NCI-H748 treated with DMSO at 0.1 percent for 48 hours (cell line): ENCODE measurements at places on chromosomes 16 and 17.

DNA sequence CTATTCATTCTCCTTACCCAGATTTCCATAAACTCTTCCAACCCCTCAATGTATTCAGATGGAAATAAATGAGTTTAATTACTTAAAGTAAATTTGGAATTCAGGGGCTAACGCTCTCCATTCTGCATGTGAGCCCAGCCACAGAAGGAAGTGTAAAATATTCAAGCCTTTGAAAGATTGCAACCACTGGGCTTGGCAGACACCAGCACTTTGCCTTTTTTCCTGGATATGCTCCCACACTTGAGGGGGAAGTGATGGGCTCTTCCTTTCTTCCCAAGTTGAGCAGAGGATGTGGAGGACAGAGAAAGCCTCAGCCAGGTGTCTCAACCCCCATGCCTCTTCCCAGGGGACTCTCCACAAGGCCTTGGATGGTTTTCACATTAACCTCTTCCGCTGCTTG is 825.1 kb upstream of the EEF2KMT start:
- DNase-seq: no peak

GRCh38 chr17:1498869-1499268 is 6.4 kb upstream of the MYO1C start:
- no peak for DNase-seq

DNA sequence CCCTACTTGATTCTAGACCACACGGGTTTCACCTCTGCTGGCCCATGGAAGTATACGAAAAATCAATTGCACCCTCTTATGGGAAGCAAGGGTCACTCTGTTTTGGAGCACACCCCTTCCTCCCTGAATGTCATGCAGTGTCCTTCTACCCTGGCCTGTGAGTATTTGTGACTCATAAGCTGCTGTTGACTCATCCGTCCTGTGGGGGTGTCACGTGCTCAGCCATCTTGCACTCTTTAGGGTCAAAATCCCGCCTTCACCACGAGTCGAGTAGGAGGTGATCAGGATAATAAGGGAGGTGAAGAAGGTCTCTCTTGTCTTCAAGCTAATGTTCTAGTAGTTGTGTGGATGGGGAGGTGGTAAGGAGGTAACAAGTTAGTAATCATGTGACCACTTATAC is 341.0 kb upstream of the EEF2KMT start:
- DNase-seq: no peak

DNA sequence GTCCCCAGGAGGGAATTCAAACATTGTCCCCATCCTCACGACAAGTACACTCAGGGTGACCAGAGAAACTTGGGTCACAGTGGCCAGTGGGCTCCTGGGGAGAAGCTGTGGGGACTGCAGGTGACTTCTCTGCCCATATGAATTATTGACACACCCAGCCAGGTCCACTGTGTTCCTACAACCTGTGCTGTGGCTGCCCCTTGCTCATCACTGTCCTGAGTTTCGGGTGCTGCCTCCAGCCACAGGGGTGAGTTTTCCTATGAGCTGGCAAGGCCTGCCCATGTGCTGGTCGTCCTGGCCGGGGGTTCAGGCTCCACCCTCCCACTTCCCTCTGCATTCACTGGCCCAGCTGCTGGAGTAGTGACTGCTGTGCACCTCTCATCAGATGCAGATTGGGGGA is 59.0 kb upstream of the RBFOX3 start:
- no peak for DNase-seq

DNA sequence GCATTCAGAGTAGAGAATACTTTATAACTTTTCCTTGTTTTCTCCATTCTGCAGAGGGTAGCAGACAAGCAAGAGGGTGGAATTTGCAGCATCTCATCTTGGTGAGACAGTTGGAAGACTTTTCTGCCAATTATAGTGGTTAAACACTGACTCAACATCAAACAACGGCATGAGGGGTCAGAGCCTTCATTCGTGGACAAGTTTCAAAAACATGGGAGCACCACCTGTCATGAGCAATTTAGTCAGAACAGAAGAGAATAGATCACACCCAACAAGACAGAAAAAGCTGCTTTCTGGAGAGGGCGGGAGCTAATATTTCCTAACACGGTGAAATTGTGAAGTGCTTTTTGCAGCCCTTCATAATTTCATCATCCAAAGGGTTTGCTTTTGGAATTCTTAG is 17.9 kb upstream of the ZNF652 start:
- DNase-seq: no peak

DNA sequence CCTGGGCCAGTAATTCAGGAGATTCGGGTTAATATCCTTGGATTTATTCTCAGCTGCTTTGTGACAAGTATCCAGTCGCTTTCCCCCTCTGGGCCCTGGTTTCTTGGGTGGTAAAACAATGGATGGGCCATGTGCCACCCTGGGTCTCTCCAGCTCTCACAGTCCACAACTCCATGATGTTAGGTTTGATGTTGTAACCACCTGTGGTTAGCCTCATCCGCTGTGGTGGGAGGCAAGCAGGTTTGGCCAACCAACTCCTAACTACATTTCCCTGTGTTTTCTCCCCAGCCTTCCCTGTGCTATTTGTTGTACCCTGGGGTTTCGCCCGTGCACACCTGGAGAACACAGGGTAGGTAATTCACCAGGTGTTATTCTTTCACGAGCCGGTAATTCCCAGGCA is 35.1 kb downstream of the GLP2R start:
- DNase-seq: no peak

GRCh38 chr17:78089576-78090281 is 38.8 kb downstream of the TMC6 start:
- no peak for DNase-seq

DNA sequence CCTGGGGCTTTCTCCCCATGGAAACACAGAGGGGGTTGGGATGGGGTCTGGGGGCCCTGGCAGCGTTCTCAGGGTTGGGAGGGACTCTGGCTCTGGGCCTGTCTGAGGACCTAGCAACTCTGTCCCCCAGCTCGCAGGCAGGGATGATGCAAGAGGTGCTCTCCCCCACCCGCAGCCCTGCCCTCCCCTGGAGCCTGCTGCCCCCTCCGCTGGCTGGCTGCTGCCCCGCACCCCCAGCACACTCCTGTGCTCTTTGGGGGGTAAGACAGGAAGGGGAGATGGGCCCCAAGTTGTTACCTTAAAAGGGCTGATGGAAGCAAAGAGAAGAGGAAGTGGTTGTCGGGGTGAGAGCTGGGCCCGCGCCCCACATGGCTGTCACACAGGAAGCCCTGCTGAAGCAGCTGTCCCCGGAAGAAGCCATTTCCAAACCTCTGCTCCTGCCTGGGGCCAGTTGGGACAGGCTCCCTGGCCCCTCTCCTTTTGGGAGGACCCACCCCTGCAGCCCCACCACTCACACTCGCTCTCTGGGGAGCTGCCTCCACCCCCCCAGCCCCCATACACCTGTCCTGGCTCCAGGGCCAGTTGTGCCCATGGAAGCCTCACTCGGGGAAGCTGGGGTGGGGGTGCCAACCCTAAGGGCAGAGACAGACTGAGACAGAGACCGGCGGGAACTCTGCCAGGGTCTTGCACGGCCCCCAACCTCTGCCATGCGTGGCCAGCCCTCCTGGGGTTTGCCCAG is 2.5 kb downstream of the CORO1A start:
- no peak for DNase-seq

GRCh38 chr16:30619638-30620037 is 9.4 kb upstream of the ZNF689 start:
- no peak for DNase-seq

DNA sequence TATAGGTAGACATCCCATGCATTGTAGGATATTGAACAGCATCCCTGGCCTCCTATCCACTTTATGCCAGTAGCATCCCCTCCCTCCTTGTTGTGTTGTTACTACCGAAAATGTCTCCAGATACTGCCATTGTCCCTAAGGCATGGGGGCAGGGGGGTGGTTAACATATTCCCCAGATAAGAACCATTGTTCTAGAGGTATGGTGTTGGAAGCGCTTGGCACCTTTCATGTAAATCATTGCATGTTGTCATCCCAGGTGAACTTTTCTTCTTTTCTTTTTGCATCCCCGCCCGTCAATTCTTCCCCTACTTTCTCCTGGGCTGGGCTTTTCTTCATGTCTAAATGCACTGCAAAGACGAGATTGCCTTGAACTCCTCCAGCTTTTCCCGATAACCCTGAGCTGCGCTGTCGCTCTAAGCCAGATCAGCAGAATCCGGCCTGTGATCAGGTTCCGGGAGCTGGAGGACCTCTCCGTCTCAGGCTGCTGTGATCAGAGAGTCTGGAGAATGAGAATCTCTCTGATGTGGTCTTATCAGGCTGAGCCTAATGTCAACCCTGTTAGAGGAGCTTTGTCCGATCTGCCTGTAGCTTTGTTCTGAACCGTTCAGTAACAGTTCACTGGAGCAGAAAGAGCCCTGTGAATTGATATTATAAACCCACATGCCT is 76.2 kb downstream of the RBFOX1 start:
- no peak for DNase-seq

- DNase-seq: no peak
Observed at GRCh38 chr16:52770828-52771227, 223.9 kb upstream of the TOX3 start.

- no peak for DNase-seq
Observed at GRCh38 chr17:31677681-31678080, 181.4 kb downstream of the COPRS start.

DNA sequence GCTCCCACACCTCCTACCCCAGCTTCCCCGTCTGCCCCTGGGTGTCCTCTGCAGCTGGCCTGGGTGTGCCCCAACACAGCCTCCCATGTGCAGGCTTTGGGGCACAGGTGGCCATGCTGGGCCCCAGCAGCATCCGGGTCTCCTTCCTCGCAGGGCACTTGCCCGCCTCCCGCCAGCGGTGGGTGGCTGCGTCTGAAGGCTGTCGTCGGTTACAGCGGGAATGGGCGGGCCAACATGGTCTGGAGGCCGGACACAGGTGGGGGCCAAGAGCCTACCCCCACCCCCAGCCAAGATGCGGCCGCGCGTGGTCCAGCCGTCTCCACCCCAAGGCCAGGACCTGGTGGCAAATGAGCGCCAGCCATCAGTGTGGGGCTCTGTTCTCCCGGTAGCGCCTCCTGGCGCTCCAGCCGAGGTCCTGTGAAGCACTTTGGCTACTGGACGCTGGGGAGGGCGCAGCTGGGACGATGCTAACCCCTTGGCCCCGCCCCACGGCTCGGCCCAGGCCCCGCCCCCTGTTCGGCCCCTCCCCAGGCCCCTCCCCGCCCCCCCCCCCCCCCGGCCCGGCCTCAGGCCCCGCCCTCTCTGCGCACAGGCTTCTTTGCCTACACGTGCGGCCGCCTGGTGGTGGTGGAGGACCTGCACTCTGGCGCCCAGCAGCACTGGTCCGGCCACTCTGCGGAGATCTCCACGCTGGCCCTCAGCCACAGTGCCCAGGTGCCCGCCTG is 7.3 kb upstream of the RHOT2 start:
- DNase-seq: no peak

GRCh38 chr17:34414339-34414738 is 51.3 kb upstream of the CCL1 start:
- DNase-seq: no peak

DNA sequence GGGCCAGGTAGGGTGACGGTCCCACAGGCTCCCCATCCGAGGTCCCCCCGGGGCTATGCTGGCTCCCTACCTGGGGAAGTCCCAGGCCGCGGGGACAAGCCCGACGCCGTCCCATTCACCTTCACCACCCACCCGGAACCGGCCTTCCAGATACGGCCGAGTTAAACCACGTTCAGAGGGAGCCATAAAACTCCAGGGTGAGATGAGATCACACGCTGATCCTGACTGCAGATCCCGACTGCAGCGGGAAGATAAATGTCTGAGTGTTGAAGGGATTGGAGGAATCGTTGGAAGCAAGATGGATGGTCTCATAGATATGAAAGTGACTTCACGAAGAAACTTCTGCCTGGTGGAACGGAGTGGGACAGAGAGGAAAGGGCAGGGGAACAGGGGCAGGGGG is 13.6 kb upstream of the C1QTNF8 start:
- DNase-seq: no peak

DNA sequence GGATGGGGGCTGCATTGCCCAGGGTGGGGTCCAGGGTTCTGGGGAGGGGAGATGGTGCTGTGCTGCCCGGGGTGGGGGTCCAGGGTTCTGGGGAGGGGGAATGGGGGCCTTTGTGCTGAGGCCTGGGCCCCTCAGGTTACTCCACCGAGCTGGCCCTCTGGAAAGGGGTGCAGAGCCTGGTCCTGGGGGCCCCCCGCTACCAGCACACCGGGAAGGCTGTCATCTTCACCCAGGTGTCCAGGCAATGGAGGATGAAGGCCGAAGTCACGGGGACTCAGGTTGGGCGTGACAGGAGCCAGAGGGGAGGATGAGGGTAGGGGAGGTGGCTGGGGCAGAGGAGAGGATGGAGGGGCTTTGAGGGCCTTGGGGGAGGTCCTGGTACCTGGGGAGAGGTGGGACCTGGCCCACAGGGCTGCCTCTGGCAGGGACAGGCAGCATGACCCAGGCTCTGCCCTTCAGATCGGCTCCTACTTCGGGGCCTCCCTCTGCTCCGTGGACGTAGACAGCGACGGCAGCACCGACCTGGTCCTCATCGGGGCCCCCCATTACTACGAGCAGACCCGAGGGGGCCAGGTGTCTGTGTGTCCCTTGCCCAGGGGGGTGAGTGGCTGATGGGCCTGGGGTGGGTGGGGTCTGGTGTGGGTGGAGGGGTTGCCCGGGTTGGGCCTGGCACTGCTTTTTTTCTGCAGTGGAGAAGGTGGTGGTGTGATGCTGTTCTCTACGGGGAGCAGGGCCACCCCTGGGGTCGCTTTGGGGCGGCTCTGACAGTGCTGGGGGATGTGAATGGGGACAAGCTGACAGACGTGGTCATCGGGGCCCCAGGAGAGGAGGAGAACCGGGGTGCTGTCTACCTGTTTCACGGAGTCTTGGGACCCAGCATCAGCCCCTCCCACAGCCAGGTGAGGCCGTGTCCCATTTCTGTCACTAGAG is 7.8 kb downstream of the ITGAX start:
- no peak for DNase-seq

GRCh38 chr17:67655478-67656148 is 62.1 kb upstream of the NOL11 start:
- no peak for DNase-seq

DNA sequence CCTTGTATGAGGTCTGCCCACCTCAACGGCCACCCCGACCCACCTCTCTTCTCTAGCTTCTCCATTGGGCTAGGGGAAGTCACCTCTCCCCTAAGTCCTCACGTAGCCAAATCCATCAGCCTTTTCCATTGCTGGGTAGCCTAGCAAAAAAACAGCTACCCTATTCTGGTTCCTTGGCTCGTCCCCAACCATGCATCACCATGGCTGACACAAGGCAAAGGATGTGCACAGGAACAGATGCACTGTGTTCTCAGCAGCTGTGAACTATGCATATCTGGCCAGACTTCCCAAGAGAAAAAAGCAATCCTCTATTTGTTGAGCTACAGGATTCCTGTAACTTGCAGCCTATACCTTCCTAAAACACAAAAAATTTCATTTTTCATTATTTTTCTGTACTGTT is 22.0 kb upstream of the FLCN start:
- no peak for DNase-seq

GRCh38 chr16:56869513-56870275 is 4.7 kb downstream of the SLC12A3 start:
- DNase-seq: no peak
